ENCODE measurements at places on chromosomes 12 and 14.

DNA sequence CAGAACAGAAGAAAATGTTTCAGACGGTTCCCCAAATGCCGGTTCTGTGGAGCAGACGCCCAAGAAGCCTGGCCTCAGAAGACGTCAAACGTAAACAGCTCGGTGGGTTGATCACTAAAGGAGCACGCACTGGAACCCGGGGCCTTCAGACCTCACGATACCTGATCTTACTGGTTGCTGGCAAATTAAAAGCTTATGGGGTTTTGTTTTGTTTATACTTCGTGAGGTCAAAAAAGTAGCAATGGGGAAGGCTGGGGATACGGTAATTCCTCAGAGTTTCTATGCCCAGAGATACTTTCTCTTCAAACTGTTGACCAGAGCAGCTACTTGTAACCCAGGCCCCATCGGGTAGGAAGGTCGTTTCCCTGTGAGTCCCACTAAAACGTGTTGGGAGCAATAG is 1.7 kb downstream of the CDKN1B start:
- no peak for DNase-seq

DNA sequence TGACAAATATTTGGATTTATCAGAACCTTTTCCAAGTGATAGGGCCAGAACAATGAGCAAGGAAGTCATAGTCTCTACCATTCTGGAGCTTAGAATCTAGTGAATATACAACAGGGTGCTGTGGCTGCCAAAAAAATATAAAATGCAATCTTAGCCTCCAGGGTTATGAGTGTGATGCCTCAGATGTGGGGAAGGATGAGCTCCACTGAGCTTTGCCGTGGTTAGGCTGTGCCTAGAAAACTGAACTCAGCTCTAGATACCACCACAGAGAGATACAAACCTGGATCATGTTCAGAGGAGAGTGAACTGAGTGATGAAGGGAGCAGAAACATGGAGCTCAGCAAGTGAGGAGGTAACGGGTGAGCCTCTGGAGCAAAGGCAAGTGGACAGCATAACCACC is 138.1 kb upstream of the HIF1A start:
- no peak for DNase-seq

DNA sequence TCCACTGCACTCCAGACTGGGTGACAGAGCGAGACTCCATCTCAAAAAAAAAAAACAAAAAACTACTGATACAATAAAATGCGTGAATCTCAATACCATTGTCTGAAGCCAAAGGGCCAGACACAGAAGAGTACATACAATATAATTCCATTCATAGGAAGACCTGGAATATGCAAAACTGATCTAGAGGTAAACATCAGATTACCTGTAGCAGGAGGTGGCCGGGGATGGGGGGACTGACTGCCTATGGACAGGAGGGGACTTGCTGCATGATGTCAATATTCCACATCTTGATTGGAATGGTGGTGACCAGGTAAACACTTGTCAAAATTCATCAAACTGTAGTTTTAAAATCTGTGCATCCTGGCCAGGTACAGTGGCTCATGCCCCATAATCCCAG is 12.5 kb upstream of the FIGNL2 start:
- DNase-seq = no peak

DNA sequence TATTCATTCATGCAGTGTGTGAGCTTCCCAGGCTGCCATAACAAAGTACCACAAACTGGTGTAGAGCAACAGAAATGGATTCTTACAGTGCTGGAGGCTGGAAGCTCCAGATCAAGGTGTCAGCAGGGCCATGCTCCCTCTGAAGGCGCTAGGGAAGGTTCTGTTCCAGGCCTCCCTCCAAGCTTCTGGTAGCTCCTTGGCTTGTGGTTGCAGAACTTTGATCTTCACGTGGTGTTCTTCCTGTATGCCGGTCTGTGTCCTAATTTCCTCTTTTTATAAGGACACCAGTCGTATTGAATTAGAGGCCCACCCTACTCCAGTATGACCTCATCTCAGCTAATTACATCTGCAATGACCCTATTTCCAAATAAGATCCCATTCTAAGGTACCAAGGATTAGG is 3.1 kb downstream of the OTUB2 start:
- DNase-seq = no peak

GRCh38 chr14:39369029-39369428 is 63.2 kb downstream of the FBXO33 start:
- DNase-seq = no peak

DNA sequence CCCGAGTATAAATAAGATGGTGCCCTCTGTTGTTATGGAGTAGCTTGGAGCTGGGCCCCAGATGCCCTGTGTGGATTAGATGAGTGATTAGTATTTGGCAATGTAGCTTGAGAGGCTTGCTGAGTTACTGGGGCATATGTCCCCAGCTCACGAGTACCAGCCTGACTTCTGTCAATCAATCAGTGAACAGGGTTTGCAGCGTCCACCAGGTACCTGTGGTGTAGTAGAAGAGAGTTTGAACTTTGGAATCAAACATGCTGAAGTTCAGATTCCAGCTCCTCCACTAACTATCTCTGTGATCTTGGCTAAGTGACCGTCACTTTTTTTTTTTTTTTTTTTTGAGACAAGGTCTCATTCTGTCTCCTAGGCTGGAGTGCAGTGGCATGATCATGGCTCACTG is 11.6 kb upstream of the TCL1B start:
- DNase-seq = no peak

DNA sequence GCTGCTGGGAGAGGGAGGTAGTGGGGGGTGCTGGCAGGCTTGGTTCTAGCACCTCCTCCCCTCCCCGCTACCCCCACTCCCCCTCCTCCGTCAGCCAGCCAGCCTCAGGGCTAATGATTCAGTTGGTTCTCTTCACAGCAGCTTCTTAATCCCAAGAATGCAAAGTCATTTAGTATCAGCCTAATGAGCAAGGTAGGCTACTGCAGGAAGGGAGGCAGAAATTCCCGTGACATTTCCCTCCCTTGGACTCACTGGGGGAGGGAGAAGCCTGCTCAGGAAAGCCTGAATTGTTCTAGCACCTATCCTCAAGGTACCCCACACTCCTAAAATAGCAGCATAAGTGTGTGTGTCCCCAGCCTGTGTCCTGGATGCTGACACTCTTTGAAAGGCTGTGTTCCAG is 29.8 kb downstream of the ITPK1 start:
- DNase-seq = no peak

DNA sequence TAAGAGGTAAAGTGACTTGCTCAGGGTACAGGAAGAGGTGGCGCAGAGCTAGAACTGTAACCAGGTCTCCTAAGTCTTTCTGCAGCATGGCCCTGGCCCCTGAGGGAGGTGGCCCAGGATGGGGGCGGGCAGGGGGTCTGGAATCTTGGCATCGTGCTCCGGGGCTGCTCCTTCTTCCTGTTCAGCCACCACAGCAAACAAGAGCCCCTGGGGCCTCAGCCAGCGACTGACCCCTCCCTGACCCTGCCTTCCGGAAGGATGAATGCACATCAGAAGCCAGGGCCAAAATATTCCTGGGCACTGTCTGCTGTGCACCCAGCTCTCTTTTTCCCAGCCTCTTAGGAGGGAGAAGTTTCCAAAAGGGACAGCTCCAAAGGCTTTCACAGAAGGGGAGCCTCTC is 242.8 kb downstream of the DPF3 start:
- DNase-seq = no peak

GRCh38 chr12:114018669-114019068 is 52.5 kb upstream of the RBM19 start:
- no peak for DNase-seq

- no peak for DNase-seq
These were observed 29.4 kb upstream of the PPP2R5C start for GRCh38 chr14:101732118-101732517.

- DNase-seq = no peak
These were observed 137.7 kb downstream of the PLXNC1 start for GRCh38 chr12:94285943-94286582.

- peak; percentile 91 for DNase-seq
These were observed at the start of gene CLBA1 for GRCh38 chr14:104985675-104986486. Gene CLBA1 (plus strand): TSS chr14:104985788. CDS start chr14:104986432, 644 bp downstream.

GRCh38 chr12:131090274-131091210 is 136.8 kb downstream of the ADGRD1 start:
- DNase-seq = peak; percentile 7

GRCh38 chr12:95259368-95259767 is 41.8 kb downstream of the VEZT start:
- DNase-seq = no peak

DNA sequence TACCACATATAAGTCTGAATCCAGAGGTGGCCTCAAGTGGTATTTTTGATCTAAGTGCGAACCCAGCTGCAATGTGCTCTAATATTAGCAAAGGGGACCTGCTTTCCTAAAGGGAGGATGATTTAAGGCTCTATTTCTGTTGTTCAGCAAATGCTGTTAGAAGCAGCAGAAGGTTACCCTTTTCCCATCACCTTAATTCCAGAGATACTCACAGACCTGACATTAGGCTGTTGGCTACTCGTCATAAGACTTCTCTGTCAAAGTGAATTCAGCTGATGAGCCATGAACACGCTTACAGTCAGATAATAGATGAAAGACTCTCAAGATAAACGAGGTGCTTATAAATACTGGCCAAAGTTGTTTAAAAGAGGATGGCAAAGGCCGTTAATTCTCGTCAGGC is 308.7 kb upstream of the DDHD1 start:
- no peak for DNase-seq

- DNase-seq = no peak
These were observed 155.2 kb upstream of the AVPR1A start for GRCh38 chr12:63305901-63306875.

DNA sequence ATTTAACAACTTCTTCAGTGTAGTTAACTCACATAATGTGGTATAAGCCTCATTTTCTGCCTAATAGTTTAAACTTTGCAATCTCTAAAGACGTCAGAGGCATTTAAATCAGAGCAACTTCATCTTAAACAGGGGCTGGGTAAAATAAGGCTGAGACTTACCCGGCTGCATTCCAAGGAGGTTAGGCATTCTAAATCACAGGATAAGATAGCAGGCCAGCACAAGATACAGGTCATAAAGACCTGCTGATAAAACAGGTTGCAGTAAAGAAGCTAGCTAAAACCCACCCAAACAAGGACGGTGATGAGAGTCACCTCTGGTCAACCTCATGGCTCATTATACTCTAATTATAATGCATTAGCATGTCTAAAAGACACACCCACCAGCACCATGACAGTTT is 115.6 kb upstream of the PKP2 start:
- no peak for DNase-seq

- DNase-seq = no peak
These were observed 18.7 kb downstream of the CABP1 start for GRCh38 chr12:120659151-120659525.

- DNase-seq = no peak
These were observed 14.7 kb upstream of the MFAP5 start for GRCh38 chr12:8677362-8677761.

DNA sequence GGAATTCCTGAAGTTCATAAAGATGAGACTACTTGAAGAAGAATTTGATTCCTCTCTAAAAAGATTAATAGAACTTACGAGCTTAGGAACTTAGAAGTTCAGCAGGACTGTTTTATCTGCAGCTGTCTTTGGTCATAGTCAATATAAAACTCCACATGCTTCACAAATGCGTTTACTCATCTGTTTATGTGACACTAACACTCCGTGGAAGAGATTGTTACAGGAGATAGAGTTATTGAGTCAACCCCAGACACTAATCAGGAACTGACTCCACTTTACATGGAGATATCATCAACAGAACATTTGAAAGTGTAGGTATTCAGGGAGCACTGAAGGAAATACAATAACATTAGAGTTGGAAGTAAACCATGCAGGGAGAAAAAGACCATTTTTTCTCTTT is 92.8 kb downstream of the LRFN5 start:
- no peak for DNase-seq

DNA sequence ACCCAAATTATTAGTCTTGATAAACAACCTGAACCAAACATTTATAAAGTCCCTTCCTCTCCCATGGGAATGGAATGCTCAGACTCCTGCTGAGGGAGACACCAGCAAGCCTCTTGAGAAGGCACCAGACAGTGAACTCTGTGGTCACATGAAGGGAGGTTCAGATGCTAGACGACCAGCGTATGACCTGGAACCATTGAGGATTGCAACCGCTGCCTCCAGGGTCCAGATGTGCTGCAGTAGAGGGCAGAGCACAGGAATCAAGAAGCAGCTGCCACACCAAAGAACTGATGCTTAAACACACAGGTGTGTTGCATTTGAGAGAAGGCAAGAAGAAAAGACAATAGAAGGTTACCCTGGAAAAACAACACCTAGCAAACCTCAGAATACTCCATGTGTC is 592.4 kb downstream of the AACS start:
- DNase-seq = no peak

GRCh38 chr12:132475304-132476037 is 14.5 kb upstream of the FBRSL1 start:
- peak; percentile 52 for DNase-seq

- no peak for DNase-seq
These were observed 30.1 kb upstream of the PNMA1 start for GRCh38 chr14:73744175-73744867.

DNA sequence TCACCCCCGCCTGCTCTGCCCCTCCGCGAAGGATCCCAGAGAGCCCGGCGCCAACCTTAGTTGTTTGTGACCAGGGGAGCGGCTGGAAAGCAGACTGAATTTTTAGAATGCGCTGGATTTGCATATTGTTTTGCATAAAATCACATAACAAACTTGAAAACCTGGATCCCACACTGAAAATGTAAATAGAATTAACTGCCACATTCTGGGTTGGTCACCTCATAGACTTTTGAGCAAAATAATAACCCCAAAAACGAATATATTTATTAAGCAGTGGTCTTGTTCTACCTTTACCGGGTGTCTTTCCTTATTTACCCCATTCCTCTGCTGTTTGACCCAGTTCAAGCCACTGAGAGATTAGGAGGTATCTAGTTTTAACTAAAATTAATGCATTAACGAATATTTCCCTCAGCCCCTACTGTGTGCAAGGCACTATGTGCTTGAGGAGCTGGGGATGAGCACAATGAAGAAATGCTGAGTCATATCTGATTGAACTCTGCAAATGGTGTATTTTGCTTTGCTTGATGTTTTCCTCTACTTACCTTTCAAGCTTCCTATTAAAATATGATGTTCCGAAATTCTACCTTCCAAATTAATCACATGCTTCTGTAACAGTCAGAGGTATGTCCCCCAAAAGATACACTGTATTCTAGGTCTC is 438 bp upstream of the EGLN3 start:
- no peak for DNase-seq

DNA sequence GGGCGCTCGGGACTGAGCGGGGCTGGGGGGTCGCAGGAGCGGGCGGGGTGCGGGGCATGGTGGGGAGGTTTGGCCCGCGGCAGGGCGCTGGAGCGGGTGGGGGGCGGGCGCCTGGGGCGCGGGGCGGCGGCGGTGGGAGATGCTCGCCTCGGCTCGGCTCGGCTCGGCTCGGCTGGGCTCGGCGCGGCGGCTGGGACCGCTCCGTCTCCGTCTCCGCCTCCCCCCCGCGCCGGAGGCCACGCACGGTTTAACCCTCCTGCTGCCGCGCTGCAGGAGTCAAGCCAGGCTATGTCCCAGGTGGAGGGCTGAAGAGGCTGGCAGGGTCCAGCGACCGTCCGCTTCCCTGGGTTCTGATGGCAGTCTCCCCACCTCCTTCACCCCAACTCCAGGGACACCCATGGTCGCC is at the start of gene PIANP:
TSS of gene PIANP (minus strand) at position 170 of the 406 bp plus-strand sequence. CDS start 2,754 bp downstream, outside the sequence.
- peak; percentile 66 for DNase-seq

DNA sequence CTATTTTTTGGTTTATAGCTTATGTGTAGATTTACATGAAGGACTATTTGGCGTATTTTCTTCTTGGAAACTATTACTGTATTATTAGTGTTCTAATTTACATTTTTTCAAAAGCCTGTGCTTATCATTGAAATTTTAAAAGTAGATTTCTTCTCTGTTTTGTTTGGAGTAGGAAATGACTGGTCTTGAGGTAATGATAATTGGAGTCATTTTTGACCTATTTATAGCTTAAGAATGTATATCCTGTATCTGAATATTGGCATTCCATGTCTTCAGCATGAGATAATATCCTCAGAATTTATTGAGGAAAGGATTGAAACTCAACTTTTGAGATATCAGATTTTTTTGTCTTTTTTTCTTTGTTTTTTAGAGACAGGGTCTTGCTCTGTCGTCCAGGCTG is 193.4 kb downstream of the ERC1 start:
- no peak for DNase-seq

Data from activated CD4-positive, alpha-beta memory T cell treated with anti-CD3 and anti-CD28 coated beads for 36 hours (primary cell).